Upper lobe of left lung (tissue), 6 donors: ENCODE measurements at places on chromosomes 2 and 18. TPM values are rescaled to one million over a fixed set of nuclear protein-coding genes. Genes with fewer than 3 reads are reported as not detected.

RHBDD1 gene
- 16.9 TPM for total RNA-seq

ACADL gene
- total RNA-seq: 68.6 TPM

SCG2 gene
- 0.44 TPM for total RNA-seq

DNAJC5G gene
- total RNA-seq: not detected

TSPYL6 gene
- not detected for total RNA-seq

BUB1 gene
- 4.1 TPM for total RNA-seq

VAMP8 gene
- 289 TPM for total RNA-seq

POU3F3 gene
- not detected for total RNA-seq

MAB21L4 gene
- total RNA-seq: 117 TPM

AQP12B gene
- total RNA-seq: not detected
